Epithelial cell of prostate (primary cell): ENCODE measurements at places on chromosomes 2 and 18.

DNA sequence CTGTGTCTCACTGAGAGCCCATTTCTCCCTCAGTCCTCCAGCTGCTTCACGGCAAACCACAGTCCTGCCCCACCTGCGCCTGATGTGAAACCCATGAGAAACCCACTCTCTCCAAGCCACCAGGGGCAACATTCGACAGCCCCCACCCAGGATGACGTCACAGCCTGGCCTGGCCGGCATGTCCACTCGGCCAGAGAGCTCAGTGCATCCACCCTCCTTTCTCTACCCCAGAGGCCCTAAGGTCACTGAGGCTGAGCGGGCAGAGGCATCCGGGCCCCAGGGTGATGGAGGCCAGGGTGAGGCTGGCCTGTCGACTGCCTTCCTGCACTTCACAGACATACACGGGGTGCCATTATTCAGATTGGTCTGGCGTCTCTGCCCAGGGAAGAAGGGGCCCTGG lies 402.7 kb upstream of the MYT1L start:
- no peak for DNase-seq

- DNase-seq: no peak
Observed at GRCh38 chr2:1341404-1342120, 71.7 kb upstream of the TPO start.

DNA sequence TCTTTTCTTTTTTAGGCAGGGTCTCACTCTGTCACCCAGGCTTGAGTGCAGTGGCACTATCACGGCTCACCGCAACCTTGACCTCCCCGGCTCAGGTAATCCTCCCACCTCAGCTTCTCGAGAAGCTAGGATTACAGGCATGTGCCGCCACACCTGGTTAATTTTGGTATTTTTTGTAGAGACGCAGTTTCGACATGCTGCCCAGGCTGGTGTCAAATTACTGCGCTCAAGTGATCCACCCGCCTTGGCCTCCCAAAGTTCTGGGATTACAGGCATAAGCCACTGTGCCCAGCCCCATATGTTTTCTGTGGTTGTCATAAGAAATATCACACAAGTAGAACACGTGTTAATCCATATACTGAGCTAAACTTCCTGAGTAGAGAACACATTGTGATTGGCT lies 14.6 kb downstream of the ENOSF1 start:
- no peak for DNase-seq

DNA sequence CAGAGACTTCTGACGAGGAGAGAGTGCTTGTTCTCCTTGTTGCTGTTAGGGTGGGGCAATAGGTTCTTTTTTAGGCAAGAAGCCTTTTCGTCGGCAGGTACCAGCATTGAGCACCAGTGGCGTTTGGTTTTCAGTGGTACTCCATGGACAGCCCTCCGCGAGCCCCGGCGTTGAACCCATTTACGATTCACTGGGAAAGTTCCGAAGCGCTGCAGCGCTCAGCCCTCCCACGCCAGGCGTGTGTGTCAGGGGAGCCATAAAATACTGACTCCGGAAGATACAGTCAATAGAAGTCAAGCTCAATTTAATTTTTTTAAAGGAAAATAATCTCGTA lies 494 bp upstream of the ROCK1 start:
- DNase-seq: no peak

DNA sequence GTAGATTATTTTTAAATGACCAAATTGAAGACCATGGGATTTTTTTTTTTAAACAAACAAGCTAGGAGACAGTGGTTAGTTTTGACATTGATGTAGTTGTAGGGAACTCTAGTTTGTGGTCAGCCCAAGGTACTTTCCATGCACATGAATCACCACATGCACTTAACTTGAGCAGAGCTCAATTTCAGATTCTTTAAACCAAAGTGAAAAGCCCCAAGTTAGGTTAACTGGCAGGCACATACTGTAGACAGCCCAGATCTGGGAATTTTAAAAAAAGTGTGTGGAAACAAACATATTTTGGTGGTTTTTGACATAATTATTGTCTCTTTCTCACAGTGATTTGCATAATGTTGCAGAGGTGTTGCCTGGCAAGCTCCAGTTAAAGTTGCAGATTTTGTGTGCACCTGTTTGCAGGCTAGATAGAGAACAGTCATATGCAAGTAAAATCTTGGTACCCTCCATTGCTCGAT lies 88.4 kb downstream of the BCL2L11 start:
- peak; percentile 36 for DNase-seq
